ENCODE measurements at places on chromosomes 5 and 9. TPM values are rescaled to one million over a fixed set of nuclear protein-coding genes. Genes with fewer than 3 reads are reported as not detected.

GRCh38 chr5:103021314-103021713 lies 98.6 kb downstream of the GIN1 start:
- no peaks in the 10 kb centered on the region for H3K27me3 ChIP-seq
- no peak for DNase-seq
- no peaks in the 10 kb centered on the region for H3K36me3 ChIP-seq
- H3K4me3 ChIP-seq, result no peak overlapping the region
- H3K27ac ChIP-seq, result no peak overlapping the region

DNA sequence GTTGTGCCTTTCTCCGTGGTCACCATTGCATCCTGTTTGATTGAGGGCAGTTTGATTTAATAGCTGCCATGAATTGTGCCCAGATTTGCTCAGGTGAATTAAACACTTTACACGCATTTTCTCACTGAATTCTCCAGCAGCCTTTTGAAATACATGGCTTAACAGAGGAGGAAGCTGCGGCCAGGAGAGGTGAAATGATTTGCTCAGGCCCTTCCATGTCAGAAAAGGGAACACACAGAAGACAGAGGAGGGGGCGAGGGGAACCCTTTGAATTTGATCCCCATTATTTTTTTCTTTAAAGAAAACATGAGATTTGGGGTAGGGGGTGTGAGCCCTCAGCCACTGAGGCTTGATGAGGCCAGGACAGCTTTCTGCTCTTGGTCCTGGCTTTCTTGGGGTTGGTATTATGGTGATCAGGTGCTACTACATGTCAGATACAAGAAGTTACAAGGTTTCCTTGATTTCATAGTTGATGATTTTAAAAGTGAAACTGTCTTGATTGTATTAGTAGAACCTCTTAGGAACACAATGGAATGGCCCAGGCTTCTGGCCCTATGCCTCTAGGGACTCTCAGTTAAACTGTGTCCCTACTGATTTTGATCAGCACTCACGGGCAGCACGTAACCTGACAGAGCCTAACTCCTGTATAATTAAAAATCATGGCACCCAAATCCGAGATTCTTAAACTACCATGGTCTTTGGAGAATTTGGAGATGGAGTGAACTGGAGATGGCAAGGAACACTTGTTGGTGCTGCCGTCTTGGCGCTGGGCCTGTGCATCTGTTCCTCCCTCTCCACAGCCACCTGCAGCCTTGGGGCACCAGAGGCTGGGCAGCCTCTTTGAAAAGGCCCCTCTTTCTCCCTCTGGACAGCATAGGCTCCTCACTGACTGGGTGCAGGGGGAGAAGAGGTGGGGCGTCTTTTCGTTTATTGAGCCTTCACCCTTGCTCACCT lies 107.9 kb downstream of the TRIO start:
- peaks cover 5% of the 10 kb centered on the region for H3K4me1 ChIP-seq
- no peak for DNase-seq
- H3K27me3 ChIP-seq, result no peaks in the 10 kb centered on the region

DNA sequence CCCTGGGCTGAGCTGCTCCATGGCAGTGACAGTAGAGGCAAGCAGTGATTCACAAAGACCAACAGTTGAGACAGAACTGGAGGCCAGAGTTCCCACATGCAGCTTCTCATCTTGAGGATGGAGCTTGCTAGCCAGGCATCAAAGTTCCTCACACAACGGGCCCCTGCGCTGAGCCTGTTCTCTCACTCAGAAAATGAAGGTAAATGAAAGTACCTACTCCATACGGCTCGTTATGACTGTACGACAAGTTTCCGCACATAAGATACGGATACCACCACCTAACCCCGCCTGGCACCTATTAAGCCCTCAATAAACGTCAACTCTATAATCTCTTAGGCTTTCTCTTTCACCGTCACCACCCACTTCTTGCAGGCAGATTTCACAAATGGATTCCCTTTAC lies 12.9 kb downstream of the NOL6 start:
- H3K27ac ChIP-seq, result no peak overlapping the region
- no peaks in the 10 kb centered on the region for H3K4me1 ChIP-seq
- H3K27me3 ChIP-seq, result no peaks in the 10 kb centered on the region

DNA sequence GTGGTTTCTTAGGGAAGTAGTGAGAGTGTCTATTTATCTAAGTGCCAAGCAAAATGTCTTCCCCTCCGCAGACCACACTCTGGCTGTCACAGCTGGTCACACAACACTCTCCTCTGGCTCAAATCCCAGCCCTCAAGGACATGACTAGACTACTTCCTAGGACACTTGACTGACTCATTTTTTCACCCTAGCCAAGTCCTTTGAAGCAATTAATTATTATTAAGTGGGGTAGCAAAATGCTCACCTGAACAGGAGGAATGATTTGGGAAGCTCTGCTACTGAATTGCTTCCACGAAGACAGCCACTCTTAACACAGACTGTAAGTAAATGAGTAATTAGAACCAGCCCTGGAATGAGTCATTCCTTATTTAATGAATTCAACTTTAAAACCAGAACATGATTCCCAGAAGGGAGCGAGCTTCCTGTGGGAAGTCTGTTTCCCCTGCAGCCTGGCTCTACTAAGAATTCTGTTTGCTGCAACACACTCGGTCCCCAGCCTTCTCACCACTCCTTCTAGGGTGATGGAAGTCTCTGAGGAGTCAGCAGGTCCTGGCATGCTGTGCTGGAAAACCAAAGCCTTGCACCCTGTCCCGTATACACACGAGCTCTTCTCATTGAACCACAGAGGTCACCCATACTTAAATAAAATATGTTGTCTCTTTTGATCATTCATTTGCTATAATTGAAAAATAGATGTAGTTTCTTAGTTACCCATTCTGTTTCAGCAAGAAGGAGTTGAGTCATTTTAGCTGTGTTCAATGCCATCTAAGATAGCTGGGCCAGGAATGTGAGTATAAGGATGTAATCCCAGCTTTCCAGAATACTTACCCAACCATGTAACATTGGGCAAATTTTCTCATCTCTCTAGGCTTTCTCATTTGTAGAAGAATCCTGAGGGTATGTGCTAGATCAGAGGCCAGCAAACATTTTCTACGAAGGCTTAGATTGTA lies 218.6 kb upstream of the RASEF start:
- H3K4me3 ChIP-seq, result no peak overlapping the region
- no peak overlapping the region for H3K27ac ChIP-seq
- DNase-seq, result no peak
- H3K27me3 ChIP-seq, result no peaks in the 10 kb centered on the region

GRCh38 chr9:114108016-114108833 lies 9.1 kb upstream of the KIF12 start:
- H3K4me3 ChIP-seq, result no peak overlapping the region
- H3K27ac ChIP-seq, result no peak overlapping the region
- no peaks in the 10 kb centered on the region for H3K27me3 ChIP-seq
- no peaks in the 10 kb centered on the region for H3K36me3 ChIP-seq

The INSL4 gene
- not detected for total RNA-seq

The QRFP gene
- total RNA-seq, result not detected

The UNC5A gene
- total RNA-seq, result 0.77 TPM
